Retinal pigment epithelial cell (primary cell): ENCODE measurements at places on chromosomes 7 and 10.

- no peak for DNase-seq
These were observed 80.7 kb upstream of the PDCD4 start for GRCh38 chr10:110790913-110791506.

GRCh38 chr7:107075863-107076574 is 31.5 kb downstream of the PRKAR2B start:
- DNase-seq = no peak

DNA sequence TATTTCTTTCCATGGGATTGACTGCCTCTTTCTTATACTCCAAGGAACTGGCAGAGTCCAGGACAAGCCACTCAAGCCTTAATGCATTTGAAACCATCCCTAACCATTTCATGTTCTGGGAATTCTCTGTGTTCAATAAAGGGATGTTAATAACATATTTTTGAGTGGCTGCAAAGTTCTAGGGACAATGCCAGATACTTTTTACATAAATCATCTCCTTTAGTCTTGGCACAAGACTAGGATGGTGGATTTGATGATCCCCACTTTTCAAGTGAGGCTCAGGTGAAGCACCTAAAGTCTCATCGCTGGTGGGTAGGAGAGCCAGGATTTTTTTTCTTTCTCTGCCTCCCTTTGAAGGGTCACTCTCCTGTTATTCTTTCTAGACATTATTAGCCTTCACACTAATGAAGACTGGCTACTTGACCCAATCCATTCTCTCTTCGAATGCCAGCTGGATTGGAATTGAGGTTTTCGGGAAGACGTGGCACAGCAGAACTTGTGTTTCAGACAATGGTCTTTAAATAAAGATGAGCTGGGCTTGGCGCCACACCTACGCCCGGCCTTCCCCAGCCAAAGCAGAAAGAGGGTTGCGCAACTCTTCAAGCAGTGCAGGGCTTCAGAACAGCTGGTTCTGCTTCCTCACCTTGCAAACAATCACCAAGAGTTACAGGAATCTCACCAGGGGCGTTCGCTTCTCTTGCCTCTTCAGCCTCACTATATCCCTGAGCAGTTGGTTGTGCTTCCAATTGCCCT is 73.8 kb upstream of the BMPER start:
- no peak for DNase-seq

- DNase-seq = no peak
These were observed 189.5 kb upstream of the CDC14C start for GRCh38 chr7:48734695-48735406.

DNA sequence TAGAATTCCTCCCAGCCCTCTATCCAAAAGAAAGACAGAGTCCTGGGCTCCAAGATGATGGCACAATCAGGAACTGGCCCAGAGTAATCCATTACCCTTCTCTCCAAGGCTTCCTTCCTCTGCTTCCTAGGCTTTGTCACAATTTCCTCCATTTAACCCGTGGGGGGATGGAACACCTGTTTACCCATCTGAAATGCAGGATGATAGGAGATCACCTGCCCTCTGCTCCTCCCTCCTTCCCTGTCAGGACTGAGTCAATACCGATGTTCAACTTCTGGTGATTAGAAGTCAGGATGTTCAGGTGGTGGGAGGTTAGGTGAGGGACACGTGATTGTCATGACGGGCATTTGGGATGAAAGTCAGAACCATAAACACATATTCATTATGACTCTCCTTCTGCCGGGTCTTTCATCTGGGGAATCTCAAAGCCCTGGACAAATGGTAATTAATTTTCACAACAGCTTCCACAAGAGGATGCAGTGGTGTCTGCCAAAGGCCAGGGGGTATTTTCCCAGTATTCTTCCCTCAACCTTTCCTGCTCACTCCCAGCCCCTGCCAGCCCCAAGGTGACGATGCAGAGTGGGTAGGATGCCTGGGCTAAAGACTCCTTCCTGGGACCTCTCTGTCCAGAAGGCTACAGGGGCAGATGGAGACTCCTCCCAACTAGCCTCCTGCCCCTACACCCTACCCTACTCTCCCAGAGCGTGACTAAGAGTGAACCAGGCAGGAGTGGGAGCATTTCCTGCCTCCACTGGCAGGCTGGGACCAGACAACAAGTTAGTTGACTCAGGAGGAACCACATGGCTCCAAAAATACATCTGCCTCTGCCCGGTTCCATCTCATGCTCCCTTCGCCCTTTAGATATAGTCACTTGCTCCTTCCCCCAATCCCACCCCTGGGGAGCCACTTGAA is 27.9 kb downstream of the DUSP5 start:
- no peak for DNase-seq

DNA sequence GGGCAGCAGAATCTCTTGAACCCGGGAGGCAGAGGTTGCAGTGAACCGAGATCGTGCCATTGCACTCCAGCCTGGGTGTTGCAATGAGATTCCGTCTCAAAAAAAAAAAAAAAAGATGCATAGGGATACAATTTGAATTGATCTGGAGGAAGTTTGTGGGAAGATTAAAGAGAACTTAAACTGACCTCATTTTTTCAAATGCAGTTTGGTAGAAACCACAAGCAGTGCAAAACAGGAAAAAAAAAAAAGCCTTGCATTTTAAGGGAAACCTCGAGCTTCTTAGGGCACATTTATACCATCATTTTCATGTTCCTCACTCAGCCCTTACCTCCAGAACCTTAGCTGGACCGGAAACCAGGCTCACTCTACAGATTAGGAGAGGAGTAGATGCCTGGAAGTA is 2.8 kb downstream of the KCTD7 start:
- no peak for DNase-seq

- no peak for DNase-seq
These were observed 227.8 kb downstream of the GLRX3 start for GRCh38 chr10:130363899-130364445.

DNA sequence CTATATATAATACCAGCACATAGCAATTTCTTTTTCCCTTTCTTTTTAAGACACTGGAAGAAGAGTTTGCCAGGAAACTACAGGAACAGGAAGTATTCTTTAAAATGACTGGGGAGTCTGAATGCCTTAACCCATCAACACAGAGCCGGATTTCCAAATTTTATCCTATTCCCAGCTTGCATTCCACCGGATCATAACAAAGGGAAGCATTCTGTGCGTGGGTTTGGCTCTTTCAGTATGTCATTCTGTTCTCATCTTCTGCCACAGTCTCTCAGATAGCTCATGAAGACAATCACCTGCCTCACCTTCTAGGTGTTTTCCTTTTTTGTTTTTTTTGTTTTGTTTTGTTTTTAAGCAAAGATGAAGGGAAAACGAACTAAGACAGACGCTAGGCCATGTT is 58.6 kb downstream of the SLK start:
- DNase-seq = no peak

- no peak for DNase-seq
These were observed 143.0 kb upstream of the BMPER start for GRCh38 chr7:33762151-33762910.

- peak; percentile 42 for DNase-seq
These were observed 226.5 kb downstream of the PRKG1 start for GRCh38 chr10:51300617-51301304.

- no peak for DNase-seq
These were observed 73.0 kb upstream of the LRRTM3 start for GRCh38 chr10:66852811-66853210.

DNA sequence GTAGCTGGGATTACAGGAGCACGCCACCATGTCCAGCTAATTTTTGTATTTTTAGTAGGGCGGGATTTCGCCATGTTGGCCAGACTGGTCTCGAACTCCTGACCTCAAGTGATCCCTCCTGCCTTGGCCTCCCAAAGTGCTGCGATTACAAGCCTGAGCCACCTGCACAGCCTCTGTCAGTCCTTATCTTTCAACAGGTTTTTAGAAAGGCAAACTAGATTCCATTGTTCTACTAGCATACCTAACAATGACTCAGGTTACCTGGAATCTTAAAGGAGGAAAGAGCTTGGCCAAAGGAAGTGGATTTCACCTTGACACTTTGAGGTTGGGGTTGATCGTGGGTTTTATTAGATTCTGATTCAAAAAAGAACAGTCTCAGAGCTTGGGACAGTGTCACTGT is 3.2 kb downstream of the ABCC2 start:
- DNase-seq = no peak

DNA sequence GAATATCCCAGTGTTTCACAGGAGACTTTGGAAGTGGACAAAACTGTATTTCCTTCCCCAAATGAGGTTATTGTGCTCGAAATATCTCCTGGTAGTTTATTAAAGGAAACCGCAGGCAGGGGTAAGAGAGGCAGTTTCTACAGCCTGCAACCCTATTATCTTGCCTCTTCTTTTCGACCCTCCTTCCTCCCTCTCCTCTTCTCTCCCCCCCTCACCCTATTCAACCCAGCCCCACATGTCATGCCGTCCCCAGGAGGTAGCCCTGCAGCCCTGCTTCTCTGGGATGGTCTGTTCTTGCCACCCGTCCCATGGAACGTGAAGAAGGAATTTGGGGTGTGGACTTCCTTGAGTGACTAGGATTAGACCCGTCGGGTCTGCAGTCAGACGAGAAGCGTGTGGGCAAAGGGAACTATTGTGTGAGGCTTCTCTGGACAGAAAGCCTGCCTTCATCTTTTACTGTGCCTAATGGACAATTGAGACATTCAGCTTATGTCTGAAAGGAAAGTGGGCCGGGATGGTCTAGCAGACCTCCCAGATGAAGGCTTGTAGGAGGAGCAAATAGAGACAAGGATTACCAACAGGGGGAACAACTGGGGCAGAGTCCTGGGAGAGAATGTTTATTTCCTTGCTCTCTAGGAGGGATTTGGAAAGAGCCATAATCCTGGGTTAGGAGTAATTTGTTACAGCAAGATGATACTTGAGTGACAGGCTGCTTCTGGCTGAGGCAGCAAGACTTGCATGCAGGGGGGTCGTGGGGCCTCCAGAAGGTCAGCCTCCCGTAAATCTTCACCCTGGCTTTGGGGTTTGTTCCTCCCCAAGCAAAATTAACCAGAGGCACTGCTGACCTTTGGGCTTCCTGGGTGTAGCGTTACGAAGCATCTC is 77.8 kb downstream of the TCF7L2 start:
- DNase-seq = no peak

- DNase-seq = no peak
These were observed 3.4 kb downstream of the GFRA1 start for GRCh38 chr10:116269619-116270018.

- DNase-seq = no peak
These were observed 179.5 kb upstream of the LRGUK start for GRCh38 chr7:133947458-133948254.

DNA sequence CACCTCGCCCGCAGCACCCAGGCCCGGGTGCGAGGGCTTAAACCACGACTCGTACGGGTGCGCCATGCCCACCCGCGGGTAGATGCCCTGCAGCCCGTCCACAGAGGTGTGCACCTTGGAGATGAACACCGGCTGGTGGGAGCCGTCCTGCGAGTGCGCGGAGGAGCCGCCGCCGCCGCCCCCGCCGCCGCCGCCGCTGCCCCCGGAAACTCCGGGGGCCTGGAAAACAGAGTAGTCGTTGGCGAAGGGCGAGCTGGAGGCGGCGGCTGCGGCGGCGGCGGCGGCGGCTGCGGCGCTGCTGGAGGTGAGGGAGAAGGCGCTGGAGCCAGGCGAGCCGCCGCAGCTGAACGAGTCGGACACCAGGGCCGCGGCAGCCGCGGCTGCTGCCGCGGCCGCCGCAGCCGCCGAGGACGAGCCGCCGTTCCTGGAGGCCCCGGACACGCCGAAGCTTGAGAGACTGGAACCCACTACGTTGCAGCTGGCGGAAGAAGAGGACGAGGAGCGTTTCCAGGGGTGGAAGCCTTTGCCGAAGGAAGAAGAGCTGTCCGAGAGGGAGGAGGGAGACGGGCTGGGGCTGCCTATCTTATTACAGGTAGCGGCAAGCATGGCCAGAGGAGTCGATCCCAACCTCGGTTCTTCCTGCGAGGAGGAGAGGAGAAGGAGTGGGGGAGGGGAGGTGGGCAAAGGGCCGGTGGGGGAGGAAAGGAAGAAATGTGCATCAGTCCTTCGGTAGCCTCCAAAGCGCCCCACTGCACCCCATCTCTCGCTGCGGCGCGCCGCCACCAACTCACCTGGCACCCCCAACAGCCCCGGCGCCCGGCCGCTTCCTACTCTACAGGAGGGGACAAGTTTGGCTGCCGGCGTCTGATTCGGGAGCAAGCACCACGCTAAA is 1.3 kb downstream of the SP8 start:
- DNase-seq = no peak

GRCh38 chr7:78609281-78609680 is 810.7 kb downstream of the PHTF2 start:
- DNase-seq = no peak

DNA sequence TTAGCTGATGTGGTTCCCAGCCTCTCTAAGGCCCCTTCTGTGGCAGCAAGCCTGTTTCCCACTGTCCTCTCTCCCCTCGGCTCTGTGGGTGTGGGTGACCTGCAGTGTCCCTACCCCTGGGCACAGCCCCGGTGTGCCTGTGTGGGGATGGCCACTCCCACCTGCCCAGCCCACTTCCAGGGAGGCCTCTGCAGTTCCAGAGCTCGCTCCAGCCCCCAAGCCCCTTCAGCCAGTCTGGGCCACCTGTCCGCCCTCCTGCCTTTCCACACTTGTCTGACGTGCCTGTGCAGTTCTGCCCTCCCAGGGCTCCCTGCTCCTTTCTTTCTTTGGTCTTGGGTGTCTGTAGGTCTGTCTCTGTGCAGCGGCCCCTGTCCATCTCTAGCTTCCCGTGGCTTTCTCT is 127.0 kb upstream of the PPIF start:
- no peak for DNase-seq

GRCh38 chr7:100865938-100866728 is 1.1 kb upstream of the TRIP6 start:
- DNase-seq = no peak

DNA sequence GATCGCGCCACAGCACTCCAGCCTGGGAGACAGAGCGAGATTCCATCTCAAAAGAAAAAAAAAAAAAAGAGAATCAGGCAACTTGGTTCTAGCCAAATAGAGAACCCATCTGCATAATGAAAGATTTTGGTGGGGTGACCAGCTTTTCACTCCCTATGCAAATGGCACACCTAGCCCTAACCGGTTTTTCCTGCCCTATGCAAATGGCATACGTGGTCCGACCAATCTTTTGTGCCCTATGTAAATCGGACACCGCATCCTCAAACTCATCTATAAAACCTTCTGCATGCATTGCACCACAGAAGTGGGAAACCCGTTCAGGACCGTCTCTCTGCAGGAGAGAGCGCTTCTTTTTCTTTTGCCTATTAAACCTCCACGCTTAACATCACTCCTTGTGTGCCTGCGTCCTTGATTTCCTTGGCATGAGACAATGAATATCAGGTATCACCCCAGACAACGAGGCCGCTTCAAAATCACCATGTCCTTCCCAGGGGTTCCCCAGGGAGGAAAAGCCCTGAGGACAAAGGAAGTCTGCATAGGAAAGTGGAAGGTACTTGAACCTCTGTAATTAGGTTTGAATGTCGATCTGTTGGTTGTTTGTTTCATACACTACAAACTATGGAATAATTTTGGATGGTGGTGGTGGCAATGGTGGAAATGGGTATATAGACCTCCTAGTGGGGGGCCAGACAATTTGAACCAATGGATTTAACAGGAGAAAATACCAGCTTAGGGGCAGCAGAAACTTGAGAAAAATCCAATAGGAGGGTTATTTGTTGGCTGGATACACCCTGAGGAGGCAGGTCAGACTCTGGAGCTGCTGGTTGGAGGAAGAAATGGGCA is 396.2 kb downstream of the TYW1 start:
- no peak for DNase-seq

GRCh38 chr7:126578338-126578737 is 674.4 kb downstream of the GRM8 start:
- DNase-seq = no peak
